ENCODE measurements at places on chromosomes 7 and 10. TPM values are rescaled to one million over a fixed set of nuclear protein-coding genes. Genes with fewer than 3 reads are reported as not detected.

The C10orf143 gene
- not detected for total RNA-seq

The LRRC4 gene
- total RNA-seq = not detected

The GPRIN2 gene
- total RNA-seq = not detected

The BICC1 gene
- total RNA-seq = 0.49 TPM

The EIF5AL1 gene
- 0.40 TPM for total RNA-seq

The CFAP58 gene
- 2.1 TPM for total RNA-seq

The BTAF1 gene
- total RNA-seq = 52.8 TPM

The LDB3 gene
- total RNA-seq = 0.17 TPM

The STOX1 gene
- 1.6 TPM for total RNA-seq

The SYNPO2L gene
- not detected for total RNA-seq

The CTAGE8 gene
- not detected for total RNA-seq

The ADRB1 gene
- 2.4 TPM for total RNA-seq

The LEP gene
- total RNA-seq = not detected

- DNase-seq = no peak
These were observed 168.7 kb upstream of the ZNF32 start for GRCh38 chr10:43817368-43817767.

- DNase-seq = no peak
These were observed 52.7 kb downstream of the FIGNL1 start for GRCh38 chr7:50397320-50397970.

GRCh38 chr7:141071855-141072547, 1.9 kb upstream of the TMEM178B start:
- no peak for DNase-seq

- DNase-seq = no peak
These were observed 84.7 kb upstream of the GPR141 start for GRCh38 chr7:37598824-37599223.

DNA sequence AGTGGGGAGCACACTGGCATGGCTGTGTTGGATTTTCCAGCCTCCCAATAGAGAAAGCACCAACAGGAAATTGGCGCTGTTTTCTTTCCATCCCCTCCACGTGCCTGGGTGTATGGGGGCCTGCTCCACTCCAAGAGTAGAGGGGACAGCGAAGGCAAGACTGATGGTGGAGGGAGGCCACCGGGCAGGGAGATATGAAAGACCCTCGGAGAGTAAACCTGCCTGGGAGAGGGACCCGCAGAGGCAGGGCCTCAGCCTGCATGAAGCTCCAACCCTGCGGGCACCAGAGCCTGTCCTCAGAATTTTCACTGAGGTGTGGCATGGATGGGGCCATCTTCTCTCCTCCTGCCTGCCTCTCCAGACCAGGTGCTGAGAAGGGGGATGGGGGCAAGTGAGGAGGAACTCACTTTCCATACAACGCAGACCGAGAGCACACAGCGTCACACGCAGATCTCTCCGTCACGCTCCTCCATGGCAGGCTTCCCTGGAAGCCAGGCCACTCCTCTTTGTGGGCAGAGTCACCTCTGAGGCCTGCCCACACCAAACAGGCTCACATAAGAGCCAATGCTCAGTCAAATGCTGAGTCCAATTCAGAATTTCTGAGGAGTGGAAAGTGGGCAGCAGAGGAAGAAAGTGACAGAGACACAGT, 18.8 kb downstream of the ANXA11 start:
- DNase-seq = no peak

GRCh38 chr10:18178854-18179483, 38.7 kb downstream of the CACNB2 start:
- DNase-seq = no peak

DNA sequence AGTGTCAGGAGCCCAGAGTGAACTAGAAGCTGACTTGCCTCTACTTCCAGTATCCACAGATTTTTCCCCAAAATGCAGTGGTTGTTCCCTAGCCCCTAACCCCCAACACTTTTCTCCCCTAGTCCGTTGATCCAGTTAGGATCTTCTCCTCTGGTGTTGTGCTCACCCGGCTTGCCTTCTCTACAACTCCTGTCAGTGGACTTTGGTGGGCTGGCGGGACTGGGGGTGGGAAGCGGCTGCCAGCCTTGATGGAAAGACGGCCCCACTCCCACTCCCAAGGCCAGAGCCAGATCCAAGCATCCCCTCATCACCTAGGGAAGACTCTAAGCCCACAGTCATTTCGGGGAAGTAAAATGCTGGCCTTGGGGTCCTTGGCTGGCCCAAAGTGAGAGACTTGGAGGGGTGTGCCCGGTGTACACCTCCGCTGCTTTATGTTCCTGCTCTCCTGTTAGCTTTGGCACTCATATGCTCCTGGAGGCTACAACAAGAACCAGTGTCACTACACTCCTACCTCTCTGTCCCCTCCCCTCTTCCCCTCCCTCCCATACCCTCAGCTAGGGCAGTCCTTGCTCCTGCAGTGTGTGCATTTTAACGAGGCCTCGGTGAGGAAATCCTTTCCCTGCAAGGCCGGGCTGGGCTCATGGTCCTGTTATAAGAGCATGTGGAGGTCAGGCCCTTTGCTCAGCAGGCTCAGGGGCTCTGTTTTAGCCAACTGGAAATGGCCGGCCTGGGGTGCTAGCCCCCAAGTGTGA, 930 bp upstream of the HOXA10 start:
- DNase-seq = no peak

- no peak for DNase-seq
These were observed 11.2 kb downstream of the CTBP2 start for GRCh38 chr10:125149036-125149679.

- DNase-seq = no peak
These were observed 2.2 kb upstream of the AFAP1L2 start for GRCh38 chr10:114406455-114406854.

DNA sequence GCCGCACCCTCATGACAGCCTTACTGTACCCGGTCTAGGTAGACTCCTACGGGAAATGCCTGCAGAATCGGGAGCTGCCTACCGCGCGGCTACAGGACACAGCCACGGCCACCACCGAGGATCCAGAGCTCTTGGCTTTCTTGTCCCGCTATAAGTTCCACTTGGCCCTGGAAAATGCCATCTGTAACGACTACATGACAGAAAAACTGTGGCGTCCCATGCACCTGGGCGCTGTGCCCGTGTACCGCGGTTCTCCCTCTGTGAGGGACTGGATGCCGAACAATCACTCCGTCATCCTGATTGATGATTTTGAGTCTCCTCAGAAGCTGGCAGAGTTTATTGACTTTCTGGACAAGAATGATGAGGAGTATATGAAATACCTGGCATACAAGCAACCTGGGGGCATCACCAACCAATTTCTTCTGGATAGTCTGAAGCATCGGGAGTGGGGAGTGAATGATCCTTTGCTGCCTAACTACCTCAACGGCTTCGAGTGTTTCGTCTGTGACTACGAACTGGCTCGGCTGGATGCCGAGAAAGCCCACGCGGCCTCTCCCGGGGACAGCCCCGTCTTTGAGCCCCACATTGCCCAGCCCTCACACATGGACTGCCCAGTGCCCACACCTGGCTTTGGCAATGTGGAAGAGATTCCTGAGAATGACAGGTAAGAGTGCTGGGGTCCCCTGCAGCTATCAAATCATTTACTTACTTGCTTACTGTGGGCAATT, 8.5 kb upstream of the CHCHD1 start:
- DNase-seq = no peak

DNA sequence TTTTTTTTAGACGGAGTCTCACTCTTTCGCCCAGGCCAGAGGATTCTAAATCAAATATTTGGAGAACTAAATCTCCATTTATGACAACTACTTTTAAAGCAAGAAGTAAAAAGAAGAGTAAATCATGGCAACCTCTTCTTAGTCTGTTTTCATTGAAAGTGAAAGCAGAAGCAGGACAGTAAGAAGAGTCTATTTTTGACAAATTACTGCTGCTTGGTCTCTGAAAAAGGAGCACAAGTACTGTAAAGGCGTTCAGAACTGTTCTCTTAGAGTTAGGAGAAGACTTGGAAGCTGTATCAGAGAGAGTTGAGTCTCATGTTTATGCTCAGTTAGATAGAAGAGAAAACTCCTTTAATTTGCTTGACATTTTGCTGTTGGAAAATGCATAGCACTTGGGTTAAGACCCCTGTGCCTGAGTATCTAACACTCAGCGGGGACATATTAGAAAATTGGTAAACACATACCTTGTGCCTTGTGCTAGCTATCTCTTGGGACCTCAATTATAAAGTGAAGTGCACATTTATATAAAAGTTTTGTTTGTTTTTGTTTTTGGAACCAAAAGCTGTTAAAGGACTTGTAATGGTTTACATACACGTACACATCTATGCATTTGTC, 433.0 kb downstream of the ANKRD7 start:
- no peak for DNase-seq

- no peak for DNase-seq
These were observed 27.3 kb upstream of the PWWP2B start for GRCh38 chr10:132369636-132370185.

GRCh38 chr10:28570598-28570997, 37.7 kb downstream of the WAC start:
- DNase-seq = no peak

DNA sequence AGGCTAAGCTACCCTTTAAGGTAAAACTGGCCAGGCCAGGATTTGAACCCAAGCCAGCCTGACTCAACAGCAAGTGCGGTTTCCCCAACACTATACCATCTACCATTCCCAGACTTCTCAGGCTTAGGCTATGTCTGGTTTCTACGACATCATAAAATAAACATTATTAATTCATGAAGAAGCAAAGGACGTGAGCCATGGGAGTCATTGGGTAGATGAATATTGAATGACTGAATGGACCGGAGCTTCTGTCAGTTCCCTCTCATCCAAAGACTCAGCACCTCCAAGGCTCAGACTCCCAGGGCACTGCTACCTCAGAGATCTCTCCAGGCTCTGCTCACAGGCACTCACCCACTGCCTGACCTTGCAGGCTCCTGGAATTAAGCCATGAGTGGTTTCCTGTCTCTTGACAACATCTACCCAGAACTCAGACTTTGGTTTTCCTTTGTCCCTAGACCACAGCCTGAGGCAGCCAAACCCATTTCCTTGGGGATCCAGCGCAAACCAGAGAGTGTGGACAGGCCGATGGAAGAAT, 64.6 kb upstream of the STEAP1B start:
- DNase-seq = no peak

DNA sequence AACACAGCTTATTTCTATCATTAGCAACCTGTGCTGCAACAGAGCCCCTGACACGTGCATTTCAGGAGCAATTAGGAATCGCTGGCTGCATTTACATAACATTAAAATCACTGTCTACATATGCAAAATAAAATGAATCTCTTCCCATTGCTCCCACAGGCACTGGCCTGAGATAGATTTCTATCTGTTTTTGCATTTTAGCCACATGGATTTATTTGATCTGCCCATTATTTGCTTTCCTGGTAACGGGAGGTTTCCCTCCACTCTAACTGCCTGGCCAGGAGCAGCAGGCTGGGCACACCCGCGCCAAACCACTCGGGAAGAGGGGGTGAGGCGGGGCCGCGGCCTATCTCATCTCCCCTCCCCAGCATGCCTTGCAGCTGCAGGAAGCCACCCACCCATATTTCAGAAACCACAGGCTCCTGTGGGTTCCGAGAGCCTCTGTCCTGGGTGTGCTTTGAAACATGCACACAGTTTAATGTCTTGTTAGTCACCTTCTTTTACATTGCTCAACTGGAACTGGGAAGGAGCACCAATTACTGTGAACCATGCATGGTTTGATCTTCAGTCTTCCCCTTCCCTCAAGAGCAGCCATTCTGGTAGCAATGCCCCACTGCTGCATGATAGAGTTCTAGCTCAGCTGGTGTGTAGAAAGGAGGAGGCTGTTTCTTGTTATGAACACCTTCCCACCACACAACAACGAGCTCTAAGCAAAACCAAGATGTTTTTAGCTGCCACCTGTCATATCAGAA, 37.7 kb upstream of the IKZF1 start:
- no peak for DNase-seq

- no peak for DNase-seq
These were observed 12.9 kb downstream of the INSIG1 start for GRCh38 chr7:155310425-155311114.

DNA sequence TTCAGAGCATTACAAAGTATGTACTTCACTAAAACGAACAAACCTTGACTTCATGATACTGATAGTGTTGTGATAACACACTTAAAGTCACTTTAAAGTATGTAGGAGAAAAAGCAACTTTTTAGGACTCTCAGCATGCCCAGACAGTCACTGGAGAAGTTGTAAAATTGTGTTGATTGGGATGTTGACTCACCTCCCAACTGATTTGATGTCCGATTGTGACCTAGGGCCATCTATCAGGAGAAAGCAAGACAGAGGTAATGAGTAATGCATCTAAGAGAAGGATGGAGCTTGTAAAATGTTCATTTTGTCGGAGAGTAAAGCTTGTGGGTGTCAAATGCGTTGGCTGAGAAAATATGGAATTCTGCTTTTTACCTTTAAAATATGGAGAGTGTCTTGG, 135.4 kb upstream of the SEMA3D start:
- no peak for DNase-seq

Measured in NCI-H460 (cell line).